Forelimb muscle (tissue), 1 donor: ENCODE measurements at places on chromosomes 1 and 21. TPM values are rescaled to one million over a fixed set of nuclear protein-coding genes. Genes with fewer than 3 reads are reported as not detected.

The OR10Z1 gene
- 0.13 TPM for polyA plus RNA-seq

The ZBTB8A gene
- 9.1 TPM for polyA plus RNA-seq

The TMEM200B gene
- polyA plus RNA-seq, result 5.9 TPM

The KRTAP12-2 gene
- polyA plus RNA-seq, result not detected

The CFAP74 gene
- polyA plus RNA-seq, result 0.24 TPM
